ENCODE measurements at places on chromosomes 4 and X. TPM values are rescaled to one million over a fixed set of nuclear protein-coding genes. Genes with fewer than 3 reads are reported as not detected.

Gene NOP14
- total RNA-seq, result 33.2 TPM

Gene CORIN
- 0.19 TPM for total RNA-seq

Gene ZNF630
- total RNA-seq, result 2.0 TPM

Gene RBM46
- total RNA-seq, result not detected

Gene BGN
- 5.9 TPM for total RNA-seq

Gene GPR119
- not detected for total RNA-seq

Gene SMR3B
- total RNA-seq, result not detected

Gene DAPP1
- total RNA-seq, result not detected

Gene SMIM31
- not detected for total RNA-seq

Gene TTC29
- 3.9 TPM for total RNA-seq

Gene SRP72
- total RNA-seq, result 69.3 TPM

Measured in glomerular endothelial cell (primary cell).